Diencephalon (tissue), 1 donor: ENCODE measurements at places on chromosomes 12 and 14. TPM values are rescaled to one million over a fixed set of nuclear protein-coding genes. Genes with fewer than 3 reads are reported as not detected.

PFDN5 gene
- 522 TPM for total RNA-seq

CCDC175 gene
- total RNA-seq: 2.1 TPM

KRT83 gene
- total RNA-seq: not detected

INHBE gene
- not detected for total RNA-seq

PRB2 gene
- not detected for total RNA-seq

ACOT6 gene
- not detected for total RNA-seq

AQP6 gene
- total RNA-seq: 0.46 TPM

SYCP3 gene
- 0.46 TPM for total RNA-seq

FLVCR2 gene
- total RNA-seq: 6.7 TPM

NDUFA12 gene
- 112 TPM for total RNA-seq

KITLG gene
- total RNA-seq: 378 TPM

DENND5B gene
- total RNA-seq: 53.7 TPM

DBX2 gene
- total RNA-seq: 6.9 TPM

ZFYVE1 gene
- 16.4 TPM for total RNA-seq

NPAS3 gene
- 53.1 TPM for total RNA-seq

SLC38A4 gene
- total RNA-seq: 2.1 TPM

CSAD gene
- 16.6 TPM for total RNA-seq
